ENCODE measurements at places on chromosomes 1 and 21.

- DNase-seq = no peak
These were observed 13.8 kb downstream of the DNTTIP2 start for GRCh38 chr1:93865253-93865652.

DNA sequence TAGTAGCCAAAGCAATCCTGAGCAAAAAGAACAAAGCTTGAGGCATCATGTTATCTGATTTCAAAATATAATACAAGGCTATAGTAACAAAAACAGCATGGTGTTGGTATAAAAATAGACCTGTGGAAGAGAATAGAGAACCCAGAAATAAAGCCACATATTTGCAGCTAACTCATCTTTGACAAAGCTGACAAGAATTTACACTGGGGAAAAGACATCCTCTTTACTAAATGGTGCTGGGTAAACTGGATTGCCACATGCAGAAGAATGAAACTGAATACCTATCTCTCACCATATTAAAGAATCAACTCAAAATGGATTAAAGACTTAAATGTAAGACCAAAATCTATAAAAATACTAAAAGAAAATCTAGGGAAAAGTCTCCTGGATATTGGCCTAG is 59.5 kb upstream of the CD55 start:
- DNase-seq = no peak

- DNase-seq = no peak
These were observed 405.9 kb downstream of the TTLL7 start for GRCh38 chr1:83593073-83593472.

- peak; percentile 78 for DNase-seq
These were observed 2.8 kb upstream of the ZC3H12A start for GRCh38 chr1:37471345-37472231.

- no peak for DNase-seq
These were observed 363.9 kb downstream of the RPS6KC1 start for GRCh38 chr1:213414911-213415310.

DNA sequence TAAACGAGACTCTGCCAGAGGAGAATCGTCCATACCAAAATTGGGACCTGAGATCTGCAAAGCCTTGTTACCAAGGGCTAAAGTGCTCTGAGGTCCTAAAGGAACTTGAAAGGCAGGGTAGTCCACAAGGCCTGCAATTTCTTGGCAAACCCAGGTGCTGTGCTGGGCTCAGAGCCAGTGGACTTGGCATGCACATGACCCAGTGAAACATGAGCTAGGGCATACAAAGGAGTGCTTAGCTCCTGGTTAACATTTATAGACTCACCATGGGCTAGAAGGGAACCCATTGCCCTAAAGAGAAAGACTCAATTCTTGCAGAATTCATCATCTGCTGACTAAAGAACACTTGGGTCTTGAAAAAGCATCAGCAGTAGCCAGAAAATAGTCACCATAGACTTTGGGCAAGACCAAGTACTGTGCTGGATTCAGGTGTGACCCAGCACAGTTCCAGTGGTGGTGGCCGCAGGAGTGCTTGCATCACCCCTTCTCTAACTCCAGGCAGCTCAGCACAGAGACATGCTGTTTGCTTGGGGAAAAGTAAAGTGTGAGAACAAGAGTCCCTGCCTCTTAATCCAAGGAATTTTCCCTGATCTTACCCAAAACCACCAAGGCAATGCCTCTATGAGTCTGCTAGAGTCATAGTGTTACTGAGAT is 1069.4 kb upstream of the ADGRL2 start:
- no peak for DNase-seq

- DNase-seq = no peak
These were observed 2.3 kb downstream of the FUBP1 start for GRCh38 chr1:77976433-77977076.

- DNase-seq = no peak
These were observed 83.6 kb downstream of the UBE2U start for GRCh38 chr1:64287071-64287470.

- DNase-seq = no peak
These were observed 579.7 kb downstream of the PTPRC start for GRCh38 chr1:199218533-199218932.

GRCh38 chr1:66367369-66367768 is 166.6 kb upstream of the SGIP1 start:
- DNase-seq = no peak

GRCh38 chr1:165647517-165647916 is 16.5 kb downstream of the MGST3 start:
- DNase-seq = no peak

DNA sequence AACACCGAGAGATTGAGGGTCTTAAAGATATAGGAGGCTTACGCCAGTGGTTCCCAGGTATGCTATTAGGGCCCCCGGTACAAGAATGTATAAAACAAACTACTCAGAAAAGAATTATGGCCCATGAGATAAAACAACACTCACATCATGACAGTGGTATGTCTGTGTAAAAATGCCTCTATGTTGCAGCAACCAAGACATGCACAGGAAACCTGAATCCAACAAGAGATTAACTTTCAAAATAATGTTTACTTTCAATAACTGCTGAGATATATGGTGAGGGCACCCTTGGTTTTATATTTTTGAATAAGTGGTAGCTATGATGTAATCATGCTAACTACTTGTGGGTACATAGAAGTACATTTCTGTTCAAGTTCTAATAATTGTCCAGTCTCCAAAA is 74.9 kb downstream of the PUM1 start:
- no peak for DNase-seq

GRCh38 chr21:22235866-22236590 is 1237.8 kb downstream of the NCAM2 start:
- DNase-seq = no peak

DNA sequence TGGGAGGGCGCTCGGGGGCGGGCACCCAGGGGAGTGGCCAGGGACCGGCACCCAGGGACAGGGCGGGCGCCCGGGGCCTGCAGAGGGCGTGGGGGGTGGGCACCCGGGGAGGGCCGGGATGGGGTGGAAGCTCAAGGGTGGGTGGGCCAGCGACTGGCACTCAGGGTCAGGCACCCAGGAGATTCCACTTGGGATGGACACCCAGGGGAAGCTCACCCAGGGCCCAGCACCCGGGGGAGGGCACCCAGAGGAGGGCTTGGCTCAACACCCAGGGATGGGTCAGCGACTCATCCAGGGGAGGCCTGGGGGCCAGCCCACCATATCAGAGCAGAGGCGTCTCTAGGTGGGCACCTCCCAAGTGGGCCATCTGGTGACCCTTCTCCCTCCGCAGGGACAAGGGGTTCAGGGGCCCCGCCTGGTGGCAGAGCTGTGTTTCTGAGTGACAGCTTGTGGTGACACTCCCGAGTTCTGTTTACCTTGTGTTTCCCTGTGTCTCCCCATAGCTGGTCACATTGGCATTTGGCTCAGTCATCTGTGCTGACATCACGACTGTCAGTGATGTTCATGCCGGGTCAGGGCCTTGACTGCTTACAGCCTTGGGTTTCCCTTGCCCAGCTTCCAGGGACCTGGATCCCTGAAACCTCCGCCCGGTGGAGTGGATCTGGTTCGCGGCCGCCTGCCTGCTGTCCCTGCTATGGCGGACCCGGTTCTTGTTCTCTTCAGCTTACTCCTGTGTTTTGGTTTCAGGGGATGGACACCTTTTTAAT is 749 bp downstream of the IBA57 start:
- DNase-seq = peak; percentile 37

DNA sequence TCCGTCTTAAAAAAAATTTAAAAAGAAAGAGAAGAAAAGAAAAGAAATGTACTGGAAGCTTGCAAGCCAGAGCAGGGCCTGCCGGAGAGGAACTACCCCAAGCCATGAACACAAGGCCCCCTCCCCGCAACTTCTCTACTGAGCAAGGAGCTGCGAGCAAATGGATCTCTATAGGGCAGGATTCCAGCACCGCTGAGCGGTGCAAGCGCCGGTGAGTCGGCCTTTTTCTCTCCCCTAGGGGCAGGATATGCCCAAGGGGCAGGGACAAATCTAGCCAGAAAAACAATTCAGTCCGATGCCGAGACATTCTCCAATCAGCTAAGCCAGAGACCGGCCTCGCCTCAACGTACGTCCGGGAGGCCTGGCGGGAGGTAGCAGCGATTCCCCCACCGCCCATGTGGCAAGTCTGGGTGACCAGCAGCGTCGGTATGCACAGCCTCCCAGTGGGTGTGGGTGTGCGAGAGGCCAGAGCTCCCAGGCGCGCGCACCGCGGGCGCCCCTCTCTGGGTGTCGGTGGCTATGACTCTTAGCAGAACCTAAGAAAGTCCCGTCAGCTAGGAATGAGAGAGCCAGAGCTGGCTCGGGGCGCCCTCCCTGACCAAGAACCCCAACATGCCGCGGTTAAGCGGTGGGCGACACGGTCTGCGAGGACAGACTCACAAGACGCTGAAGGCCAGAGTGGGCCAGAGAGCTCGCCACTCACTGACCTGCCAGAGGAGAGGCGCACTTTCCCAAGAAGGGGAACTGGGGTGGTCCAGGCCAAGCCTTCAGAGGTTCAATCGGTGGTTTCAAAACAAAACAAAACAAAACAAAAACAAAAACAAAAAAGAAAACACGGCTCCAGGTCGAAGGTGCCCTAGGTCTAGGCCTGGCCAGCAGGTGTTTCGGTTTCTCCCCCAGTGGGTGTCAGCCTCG is 1.9 kb downstream of the CSMD2 start:
- DNase-seq = peak; percentile 71

GRCh38 chr1:54814126-54814498 is 13.0 kb upstream of the TTC22 start:
- no peak for DNase-seq

DNA sequence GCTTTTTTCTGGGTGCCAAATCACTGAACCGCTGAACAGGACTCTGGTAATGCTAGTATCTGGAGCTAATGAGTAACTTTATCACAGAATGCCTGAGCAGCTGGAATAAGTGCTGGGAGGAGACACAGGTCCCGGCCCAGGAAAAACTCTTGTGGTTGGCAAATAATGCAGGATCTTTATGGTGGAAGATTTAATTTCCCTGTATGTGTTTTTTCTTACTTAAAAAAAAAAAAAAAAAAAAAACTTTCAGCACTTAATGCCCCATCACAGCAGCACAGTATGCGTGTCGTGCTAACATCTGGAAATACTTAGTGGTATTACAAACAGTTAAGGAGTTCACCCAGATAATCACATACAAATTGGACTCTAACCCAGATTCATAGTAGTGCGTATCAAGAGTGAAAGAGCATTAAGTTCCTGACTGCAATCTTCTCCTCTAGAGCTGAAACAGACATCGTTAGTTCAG is 220.7 kb downstream of the TOMM20 start:
- DNase-seq = no peak

DNA sequence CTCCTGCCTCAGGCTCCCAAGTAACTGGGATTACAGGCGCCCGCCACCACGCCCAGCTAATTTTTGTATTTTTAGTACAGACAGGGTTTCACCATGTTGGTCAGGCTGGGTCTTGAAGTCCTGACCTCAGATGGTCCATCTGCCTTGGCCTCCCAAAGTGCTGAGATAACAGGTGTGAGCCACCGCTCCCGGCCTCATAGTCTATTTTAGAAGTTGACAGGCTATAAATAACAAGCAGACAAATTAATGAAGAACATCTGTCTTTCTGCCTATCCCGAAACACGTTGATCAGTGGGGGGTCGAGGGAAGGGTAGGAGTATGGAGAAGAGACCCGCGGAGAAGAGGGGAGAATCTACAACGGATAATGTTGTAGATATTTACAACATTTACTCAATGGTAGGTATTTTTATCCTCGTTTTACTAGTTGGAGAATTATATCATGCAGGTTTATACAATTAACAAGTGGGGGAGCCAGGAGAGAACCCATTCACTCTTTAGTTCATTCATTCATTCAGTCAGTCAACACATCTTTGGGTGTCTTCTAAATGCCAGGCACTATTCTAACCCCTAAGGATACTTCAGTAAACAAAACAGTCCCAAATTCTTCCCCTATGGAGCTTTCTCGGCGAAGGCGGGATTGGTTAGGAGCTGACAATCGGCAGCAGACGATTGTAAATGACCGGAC is 497 bp upstream of the IFNAR2 start:
- DNase-seq = no peak

GRCh38 chr1:175129644-175129996 is 62.0 kb downstream of the TNN start:
- DNase-seq = no peak

- DNase-seq = no peak
These were observed 4.8 kb downstream of the PDZK1IP1 start for GRCh38 chr1:47184822-47185677.

DNA sequence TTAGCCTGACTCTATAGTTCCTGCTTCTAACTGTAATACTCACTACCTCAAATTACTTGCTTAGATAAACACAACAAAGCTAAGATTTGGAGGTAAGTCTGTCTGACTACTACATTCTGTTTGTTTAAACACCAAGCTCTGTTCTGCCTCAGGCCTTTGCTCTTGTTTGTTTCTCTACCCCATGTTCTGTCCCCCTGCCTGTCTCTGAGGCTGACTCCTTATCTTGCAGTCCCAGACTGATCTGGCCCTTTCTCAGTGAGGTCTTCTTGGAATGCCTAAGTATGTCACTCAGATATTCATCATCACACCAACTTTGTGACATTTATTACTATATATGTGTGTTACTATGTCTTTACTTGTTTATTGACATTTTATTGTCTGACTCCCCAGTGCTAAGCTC is 425.5 kb downstream of the LMO4 start:
- no peak for DNase-seq

DNA sequence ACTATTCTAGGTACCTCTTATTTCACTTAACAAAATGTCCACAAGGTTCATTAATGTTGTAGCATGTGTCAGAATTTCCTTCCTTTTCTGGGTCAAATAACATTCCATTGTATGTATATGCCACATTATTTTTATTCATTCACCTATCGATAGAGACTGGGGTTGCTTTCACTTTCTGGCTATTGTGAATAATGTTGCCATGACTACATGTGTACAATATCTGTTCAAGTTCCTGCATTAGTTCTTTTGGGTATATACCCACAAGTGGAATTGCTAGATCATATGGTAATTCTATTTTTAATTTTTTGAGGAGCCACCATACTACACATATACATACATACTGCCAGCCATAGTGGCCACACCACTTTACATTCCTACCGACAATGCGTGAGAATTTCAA is 158.4 kb downstream of the ZZZ3 start:
- DNase-seq = no peak

DNA sequence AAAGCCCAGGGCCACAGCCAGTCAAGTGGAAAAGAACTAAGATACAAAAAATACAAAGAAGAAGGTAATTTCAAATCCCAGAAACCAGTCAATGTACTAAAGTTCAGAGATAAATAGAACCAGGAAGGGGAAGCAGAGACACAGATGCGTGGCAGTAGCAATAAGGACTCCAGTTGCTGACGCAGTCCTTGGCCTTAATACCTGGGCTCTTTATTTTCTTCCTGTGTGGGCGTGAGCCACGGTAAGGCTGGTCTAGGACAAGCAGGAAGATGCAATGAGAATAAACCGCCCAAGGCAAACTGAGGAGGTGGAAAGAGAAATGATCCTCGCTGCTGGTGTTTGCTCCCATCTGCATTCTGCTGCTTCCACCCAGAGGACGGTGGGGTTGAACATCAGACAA is 65.6 kb upstream of the PLXNA2 start:
- DNase-seq = no peak
